NCI-H2107 (cell line): ENCODE measurements at places on chromosomes 2 and 18.

DNA sequence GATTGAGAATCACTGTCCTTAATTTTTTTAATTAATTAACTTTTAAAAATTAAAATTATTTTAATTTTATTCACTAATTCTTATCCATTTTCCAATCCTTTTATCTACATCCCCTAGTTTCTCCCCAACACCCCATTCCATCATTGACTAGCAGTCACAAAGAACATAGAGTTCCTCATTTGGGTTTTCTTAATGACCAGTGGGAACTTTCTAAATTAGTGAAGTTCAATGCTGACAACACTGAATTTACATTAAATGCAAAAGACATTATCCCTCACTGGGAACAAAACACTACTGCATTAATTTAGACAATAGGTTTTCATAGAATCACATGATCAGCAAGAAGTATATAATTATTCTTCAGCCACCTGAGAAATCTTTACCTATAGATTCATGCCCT is 80.6 kb upstream of the GLS start:
- DNase-seq: no peak

DNA sequence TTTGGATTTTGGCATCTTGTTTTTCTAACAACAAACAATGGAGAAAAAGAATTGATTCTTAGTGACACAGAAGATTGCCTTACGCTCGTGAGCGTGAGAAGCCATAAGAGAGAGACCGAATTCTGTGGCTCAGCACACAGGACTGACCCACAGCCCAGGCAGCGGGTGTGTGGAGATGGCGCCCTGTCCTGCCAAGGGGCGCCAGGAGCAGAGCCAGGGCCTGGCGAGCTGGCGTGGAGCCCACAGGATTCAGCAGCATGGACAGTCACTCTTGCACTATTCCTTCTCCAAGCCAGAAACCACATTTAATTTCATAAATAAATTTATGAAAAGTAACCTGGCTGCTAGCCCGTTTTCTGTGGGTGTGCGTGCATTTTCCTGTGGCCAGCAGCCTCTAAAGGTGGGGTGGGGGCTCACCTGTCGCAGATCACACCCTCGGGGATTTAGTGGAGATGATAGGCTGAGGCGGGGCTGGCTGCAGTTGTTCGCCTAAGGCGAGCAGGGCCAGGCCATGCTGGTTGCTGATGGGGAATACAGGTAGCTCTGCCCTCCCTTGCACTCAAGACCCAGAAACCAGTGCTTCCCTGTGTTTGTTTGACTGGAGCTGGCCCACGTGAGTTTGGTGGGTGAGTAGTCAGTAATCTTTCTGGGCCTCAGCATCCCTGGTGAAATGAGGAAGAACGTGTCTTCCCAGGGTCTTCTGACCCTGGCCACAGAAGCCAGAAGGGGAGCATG is 46.2 kb downstream of the FAM168B start:
- no peak for DNase-seq

- DNase-seq: no peak
Measured at GRCh38 chr18:3029215-3029952, 16.4 kb upstream of the LPIN2 start.

DNA sequence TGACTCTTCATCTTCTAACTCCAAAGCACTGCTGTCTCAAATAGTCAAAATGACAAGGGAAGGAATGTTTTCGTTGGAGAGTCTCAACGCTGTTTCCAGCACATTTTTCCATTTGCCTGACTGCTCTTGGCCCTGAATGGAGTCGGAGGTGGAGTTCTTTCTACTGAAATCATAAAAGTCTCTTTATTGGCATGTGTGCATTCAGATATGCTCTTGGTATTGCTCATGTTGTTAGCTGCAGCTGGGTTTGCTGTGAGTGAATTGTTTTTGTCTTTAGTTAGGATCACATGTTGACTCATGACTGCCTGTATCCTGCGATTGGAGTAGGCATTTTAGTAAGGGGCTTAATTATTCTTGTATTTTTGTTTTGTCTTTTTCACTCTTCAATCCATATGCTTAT is 16.8 kb downstream of the TMEM17 start:
- no peak for DNase-seq

DNA sequence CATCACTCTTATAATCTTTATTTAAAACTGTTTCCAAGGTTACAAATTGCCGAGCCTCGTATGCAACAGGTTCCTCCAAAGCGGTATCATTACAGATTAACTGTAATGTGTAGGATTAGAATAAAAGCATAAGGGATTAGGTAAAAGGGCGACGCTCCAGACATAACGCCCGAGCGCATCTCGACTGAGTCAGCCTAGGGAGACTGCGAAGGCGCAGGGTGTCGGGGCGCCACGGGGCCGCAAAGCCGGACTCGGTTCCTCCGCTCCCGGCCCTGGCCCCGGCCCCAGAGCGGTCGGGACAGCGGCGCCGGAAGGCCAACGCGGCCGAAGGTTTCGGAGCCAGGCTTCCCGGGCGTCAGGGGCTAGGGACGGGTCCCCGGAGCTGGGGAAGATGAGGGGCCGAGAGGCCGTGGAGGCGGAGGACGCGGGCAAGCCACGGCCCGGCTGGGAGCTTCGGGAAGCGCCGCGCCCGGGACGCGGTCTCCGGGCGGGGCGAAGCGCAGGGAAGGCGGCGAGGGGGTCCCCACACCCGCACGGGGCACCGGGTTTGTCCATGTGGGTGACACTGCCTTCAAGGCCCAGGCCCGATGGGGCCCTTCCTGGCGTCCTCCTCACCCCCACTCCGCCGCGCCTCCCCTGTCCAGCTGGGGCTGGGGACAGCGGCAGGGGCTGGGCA is 12.9 kb upstream of the SIX3 start:
- DNase-seq: no peak

- no peak for DNase-seq
Measured at GRCh38 chr2:102401456-102401855, 21.5 kb upstream of the IL18RAP start.

DNA sequence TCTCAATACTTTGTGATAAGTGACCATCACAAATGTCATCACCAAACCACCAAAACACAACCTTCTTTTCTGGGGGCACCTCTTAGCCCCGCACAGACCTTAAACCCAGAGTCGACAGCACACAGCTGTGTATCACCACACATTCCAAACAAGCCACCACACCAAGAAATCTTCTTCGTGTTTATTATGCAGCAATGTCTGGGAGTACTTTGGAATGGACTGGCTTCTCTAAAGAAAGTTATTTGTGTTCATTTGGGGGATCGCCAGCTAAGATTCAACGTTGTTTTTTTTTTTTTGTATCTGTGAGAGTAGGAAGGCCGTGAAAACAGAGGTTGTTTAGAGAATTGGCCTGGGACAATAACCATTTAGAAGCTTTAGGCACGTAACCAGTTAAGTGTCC is 1.1 kb upstream of the MTA3 start:
- no peak for DNase-seq

- DNase-seq: no peak
Measured at GRCh38 chr2:105796791-105797190, 52.1 kb downstream of the NCK2 start.
